Forelimb muscle (tissue), 1 donor: ENCODE measurements at places on chromosomes 7 and 10.
A peak's percentile ranks its signal among the peaks of the same experiment; 100 is the strongest.

GRCh38 chr7:116232920-116233319 is 22.6 kb downstream of the TES start:
- DNase-seq = no peak

DNA sequence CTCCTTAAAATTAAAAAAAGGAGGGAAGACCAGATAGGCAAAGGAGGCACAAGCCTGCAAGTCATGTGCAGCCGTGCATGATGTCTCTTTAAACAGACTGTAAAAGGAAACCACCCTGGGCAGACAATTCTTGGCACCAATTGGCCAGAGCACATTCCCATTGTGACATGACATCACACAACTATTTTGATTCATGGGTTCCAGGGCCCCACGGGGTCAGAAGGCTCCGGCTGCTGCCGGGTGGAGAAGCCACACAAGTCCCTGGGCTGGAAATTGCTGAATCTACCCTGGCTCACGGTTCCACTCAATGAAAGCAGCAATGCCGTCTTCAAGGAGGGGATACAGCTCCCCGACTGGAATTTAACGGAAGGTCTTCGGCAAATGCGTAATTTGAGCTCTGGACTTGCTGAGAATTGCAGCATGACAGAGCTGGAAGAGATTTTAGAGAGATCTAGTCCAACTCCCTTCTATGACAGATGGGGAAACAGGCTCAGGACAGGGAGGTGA is 140.5 kb downstream of the PRKAG2 start:
- DNase-seq = peak; percentile 62

DNA sequence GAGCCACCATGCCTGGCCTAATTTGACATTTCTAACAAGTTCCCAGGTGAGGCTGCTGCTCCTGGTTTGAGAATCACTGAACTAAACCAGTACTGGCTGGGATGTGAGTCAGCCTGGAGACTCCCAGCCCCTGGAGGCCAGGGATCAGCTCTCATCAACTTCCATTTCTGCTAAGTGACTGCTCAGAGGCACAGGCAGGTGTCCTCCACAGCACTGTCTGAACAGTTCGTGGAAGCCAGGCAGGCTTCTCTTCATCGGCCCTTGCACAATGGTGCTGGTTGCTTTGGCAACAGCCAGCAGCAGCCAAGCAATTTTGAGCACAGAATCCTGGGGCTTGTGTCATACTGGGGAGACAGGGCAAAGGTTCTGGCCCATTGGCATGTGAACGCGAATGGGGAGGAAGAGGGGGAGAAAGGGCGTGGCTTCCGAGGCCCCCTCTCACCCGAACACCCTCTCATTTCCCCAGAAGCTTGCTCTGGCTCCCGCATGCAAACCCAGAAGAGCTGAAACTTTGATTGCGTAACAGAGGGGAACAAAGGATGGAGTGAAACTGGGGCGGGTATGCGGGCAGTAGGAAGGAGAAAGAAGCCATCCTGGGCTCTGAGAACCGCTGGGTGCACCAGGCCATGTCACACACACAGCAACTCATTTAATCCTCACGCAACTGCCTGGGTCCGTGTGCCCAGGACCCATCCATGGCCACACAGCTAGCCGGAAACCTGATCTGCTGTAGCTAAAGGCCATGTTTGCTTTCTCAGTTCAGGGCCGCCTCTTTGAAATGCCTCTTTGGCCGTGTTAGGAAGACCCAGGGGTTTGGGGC is 9.0 kb upstream of the POR start:
- no peak for DNase-seq

- DNase-seq = no peak
Observed at GRCh38 chr10:78964952-78965633, 103.7 kb upstream of the ZMIZ1 start.

DNA sequence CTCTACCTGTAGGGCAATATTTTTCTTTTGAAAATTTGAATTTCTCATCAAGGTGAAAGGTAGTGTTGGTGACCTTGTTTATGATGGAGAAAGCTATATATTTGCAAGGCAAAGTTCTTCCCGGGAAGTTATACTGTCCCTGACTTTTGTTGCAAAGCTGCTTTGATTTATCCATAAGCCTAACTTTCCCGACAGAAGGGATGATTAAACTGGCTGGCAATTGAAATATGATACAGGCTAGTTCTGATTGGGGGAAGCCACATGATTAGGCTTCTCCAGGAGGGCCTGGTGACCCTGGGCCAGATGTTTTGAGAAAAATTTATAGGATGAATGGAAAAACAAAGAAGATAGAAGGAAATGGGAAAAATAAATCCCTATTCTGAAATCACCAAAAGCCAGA is 215.5 kb downstream of the ACTR3B start:
- DNase-seq = no peak

- no peak for DNase-seq
Observed at GRCh38 chr7:82078807-82079206, 309.0 kb upstream of the HGF start.

DNA sequence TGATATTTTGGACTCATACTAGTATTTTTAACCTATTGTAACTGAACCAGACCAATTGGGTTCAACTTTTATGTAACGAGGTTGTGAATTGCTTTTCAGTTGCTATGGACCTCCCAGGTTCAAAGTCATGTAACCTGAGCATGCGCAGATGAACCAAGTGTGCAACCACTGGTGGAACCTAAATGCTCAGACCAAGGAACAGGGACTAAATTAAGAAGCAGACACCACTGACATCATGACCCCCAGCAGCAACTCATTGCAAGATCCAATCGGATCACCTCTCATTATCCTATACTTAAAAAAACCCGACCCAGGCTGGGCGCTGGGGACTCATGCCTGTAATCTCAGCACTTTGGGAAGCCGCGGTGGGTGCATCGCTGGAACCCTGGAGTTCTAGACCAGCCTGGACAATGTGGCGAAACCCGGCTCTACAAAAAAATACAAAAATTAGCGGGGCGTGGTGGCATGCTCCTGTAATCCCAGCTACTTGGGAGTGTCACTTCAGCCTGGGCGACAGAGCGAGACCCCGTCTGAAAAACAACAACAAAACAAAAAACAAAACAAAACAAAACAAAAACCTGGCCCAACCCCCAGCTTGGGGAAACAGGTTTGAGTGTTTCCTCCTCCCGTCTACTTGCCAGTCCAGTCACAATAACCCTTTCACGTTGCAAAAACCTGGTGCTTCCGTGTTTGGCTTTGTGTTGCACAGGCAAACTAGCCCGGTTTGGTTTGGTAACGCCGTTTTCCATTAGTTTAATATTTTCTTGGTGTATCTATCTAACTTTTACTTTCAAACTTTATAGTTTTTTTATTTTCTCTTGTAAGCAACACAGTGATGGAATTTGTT is 11.3 kb upstream of the ZNF518A start:
- no peak for DNase-seq
